Vagina (tissue), 2 donors: ENCODE measurements at places on chromosomes 4 and X. TPM values are rescaled to one million over a fixed set of nuclear protein-coding genes. Genes with fewer than 3 reads are reported as not detected.
A peak's percentile ranks its signal among the peaks of the same experiment; 100 is the strongest.

GSX2 gene
- not detected for total RNA-seq

GRCh38 chrX:109839694-109840567 lies 106.9 kb upstream of the ACSL4 start:
- no peaks in the 10 kb centered on the region for H3K27me3 ChIP-seq
- no peak overlapping the region for H3K27ac ChIP-seq
- DNase-seq = no peak
- no peaks in the 10 kb centered on the region for H3K4me1 ChIP-seq

DNA sequence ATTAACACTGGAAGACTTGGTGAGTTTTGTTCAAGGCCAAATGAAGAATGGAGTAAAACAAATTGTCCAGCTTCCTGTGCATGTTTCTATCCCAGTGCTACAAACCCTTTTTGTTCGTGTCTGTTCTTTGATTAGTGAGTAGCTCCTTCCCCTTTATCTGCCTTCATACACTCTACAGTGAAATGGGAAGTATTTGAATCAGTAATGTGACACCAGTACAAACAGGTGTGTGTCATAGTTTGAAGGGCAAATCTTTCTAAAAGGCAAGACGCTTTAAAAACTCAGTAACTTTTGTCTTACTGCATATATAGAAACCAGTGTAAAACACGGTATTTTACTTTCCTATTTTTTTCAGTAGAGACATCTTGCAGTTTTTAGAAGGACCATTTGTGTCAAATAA lies 5.9 kb downstream of the ARHGEF38 start:
- H3K4me3 ChIP-seq = no peak overlapping the region
- no peak overlapping the region for H3K27ac ChIP-seq
- H3K27me3 ChIP-seq = no peaks in the 10 kb centered on the region
- H3K36me3 ChIP-seq = no peaks in the 10 kb centered on the region
- no peaks in the 10 kb centered on the region for H3K4me1 ChIP-seq

GLOD5 gene
- not detected for total RNA-seq

IL3RA gene
- 7.9 TPM for total RNA-seq

- H3K27ac ChIP-seq = no peak overlapping the region
- no peaks in the 10 kb centered on the region for H3K4me1 ChIP-seq
- no peaks in the 10 kb centered on the region for H3K27me3 ChIP-seq
- DNase-seq = no peak
- no peak overlapping the region for H3K4me3 ChIP-seq
Observed at GRCh38 chrX:21616386-21616785, 41.7 kb downstream of the KLHL34 start.

DNA sequence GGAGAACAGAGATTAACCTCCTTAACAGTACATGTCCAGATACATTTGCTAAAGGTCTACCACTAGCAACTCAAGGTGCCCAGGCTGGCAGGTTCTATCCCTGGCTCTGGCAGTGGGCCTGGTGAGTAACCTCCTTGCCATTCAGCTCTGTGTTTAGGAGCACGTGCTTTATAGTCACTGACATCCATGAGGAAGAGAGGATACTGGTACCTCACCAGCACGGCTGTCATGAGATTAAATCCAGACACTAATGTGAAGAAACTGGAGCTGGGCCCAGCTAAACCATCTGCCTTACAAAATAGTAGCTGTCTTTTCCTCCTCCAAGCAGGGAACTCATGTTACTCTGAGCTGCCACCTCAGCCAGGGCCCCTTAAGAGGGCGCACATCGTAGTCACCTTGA lies 45.3 kb downstream of the GPRASP3 start:
- H3K27ac ChIP-seq = peak overlapping the region; percentile 48
- no peaks in the 10 kb centered on the region for H3K27me3 ChIP-seq
- no peaks in the 10 kb centered on the region for H3K4me1 ChIP-seq
- no peaks in the 10 kb centered on the region for H3K36me3 ChIP-seq
- H3K4me3 ChIP-seq = no peak overlapping the region
- no peak for DNase-seq

UGT2B11 gene
- total RNA-seq = not detected

DNA sequence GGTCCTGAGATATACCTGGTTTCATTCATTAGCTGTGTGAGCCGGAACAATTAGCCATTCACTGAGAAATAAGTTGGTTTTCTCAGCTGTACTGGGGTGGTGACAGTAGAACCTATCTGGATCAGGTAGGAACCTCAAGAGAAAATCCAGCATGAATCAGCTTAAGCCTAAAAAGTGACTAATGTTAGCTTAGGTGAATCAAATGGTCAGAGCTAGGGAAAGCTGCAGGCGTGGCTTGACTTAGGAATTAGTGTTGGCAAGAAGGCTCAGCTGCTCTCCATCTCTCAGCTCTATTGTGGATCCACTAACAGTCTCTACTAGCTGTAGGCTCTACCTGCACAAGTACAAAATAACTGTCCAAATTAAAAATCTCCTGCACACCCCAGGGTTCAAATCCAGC lies 1025.5 kb downstream of the RAB28 start:
- no peaks in the 10 kb centered on the region for H3K4me1 ChIP-seq
- H3K27ac ChIP-seq = no peak overlapping the region
- no peak overlapping the region for H3K4me3 ChIP-seq
- H3K27me3 ChIP-seq = no peaks in the 10 kb centered on the region

- DNase-seq = no peak
- H3K4me1 ChIP-seq = no peaks in the 10 kb centered on the region
- no peaks in the 10 kb centered on the region for H3K36me3 ChIP-seq
- no peak overlapping the region for H3K4me3 ChIP-seq
- H3K27me3 ChIP-seq = no peaks in the 10 kb centered on the region
- H3K27ac ChIP-seq = no peak overlapping the region
Observed at GRCh38 chrX:88558421-88558820, 188.6 kb upstream of the CPXCR1 start.

DNA sequence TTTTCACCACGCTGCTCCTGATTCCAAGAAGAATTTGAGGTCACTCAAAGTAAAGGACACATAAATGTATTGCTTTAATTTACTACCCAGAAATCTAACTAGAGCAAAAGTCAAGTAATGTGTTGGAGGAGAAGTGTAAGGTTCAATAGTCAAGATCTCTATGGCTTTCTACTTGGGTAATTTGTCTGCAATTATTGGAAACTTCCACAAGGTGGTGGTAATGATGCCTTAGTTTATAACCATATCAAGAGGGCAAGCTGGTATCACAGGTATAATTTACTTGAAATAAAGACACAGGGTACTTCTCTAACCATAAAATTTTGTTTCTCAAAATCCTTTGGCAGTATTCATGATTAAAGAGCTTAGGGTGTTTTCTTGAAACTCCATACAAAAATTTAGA lies 10.2 kb upstream of the GRIA3 start:
- H3K4me1 ChIP-seq = no peaks in the 10 kb centered on the region
- H3K27me3 ChIP-seq = no peaks in the 10 kb centered on the region
- H3K27ac ChIP-seq = no peak overlapping the region
- H3K36me3 ChIP-seq = no peaks in the 10 kb centered on the region
- no peak for DNase-seq
- H3K4me3 ChIP-seq = no peak overlapping the region

GRCh38 chrX:71253253-71254091 lies 468 bp downstream of the ZMYM3 start:
- DNase-seq = no peak
- H3K4me3 ChIP-seq = peak overlapping the region; percentile 65
- H3K36me3 ChIP-seq = no peaks in the 10 kb centered on the region
- no peaks in the 10 kb centered on the region for H3K27me3 ChIP-seq

DNA sequence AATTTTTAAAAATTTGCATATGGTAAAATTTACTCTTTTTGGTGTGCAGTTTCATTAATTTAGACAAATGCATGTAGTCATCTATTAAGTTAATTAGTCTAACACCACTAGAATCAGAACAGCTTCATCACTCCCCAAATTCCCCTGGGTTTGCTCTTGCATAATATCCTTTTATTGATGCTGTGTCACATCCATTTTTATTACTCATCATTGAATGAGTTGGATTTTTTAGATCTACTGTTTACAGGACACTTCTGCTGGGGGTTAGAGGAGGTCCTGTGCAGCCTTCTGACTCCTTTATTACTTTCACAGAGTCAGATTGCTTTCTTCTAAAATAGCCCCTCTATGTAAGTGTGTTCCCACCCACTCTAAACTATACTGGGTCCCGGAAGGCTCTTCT lies 65.9 kb downstream of the MTHFD2L start:
- no peaks in the 10 kb centered on the region for H3K36me3 ChIP-seq
- H3K4me1 ChIP-seq = no peaks in the 10 kb centered on the region
- no peak overlapping the region for H3K4me3 ChIP-seq
- DNase-seq = no peak
- no peak overlapping the region for H3K27ac ChIP-seq
